Hematopoietic multipotent progenitor cell treated with erythropoietin and hydrocortisone succinate and interleukin-3 and kit ligand, for 8 days (in vitro differentiated cells): ENCODE measurements at places on chromosomes 4 and X.

DNA sequence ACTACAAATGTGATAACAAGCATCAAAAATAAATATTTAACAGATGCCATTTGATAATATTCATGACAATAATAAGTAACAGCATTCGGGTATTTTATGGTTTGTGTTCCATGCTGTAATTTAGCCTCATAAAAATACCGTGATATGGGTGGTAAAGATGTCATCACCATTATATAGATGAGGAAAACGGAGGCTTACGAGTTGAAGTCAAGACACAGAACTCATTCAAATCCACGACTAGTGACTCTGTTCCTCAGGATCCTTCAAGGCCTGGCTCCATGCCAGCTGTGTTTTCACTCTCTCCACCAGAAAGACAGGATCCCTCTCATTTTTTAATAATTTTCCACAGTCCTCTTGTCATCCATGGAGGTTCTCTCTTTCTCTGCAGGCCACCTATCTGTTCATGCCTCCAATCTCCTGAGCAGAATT, 94.5 kb downstream of the APBB2 start:
- no peak for DNase-seq

- no peak for DNase-seq
Observed at GRCh38 chrX:130179170-130179569, 7.4 kb downstream of the RAB33A start.

- no peak for DNase-seq
Observed at GRCh38 chr4:133484287-133484686, 335.2 kb downstream of the PCDH10 start.

GRCh38 chrX:104659005-104659744, 93.2 kb downstream of the IL1RAPL2 start:
- DNase-seq, result no peak

GRCh38 chr4:65393078-65393477, 277.2 kb downstream of the EPHA5 start:
- DNase-seq, result no peak

DNA sequence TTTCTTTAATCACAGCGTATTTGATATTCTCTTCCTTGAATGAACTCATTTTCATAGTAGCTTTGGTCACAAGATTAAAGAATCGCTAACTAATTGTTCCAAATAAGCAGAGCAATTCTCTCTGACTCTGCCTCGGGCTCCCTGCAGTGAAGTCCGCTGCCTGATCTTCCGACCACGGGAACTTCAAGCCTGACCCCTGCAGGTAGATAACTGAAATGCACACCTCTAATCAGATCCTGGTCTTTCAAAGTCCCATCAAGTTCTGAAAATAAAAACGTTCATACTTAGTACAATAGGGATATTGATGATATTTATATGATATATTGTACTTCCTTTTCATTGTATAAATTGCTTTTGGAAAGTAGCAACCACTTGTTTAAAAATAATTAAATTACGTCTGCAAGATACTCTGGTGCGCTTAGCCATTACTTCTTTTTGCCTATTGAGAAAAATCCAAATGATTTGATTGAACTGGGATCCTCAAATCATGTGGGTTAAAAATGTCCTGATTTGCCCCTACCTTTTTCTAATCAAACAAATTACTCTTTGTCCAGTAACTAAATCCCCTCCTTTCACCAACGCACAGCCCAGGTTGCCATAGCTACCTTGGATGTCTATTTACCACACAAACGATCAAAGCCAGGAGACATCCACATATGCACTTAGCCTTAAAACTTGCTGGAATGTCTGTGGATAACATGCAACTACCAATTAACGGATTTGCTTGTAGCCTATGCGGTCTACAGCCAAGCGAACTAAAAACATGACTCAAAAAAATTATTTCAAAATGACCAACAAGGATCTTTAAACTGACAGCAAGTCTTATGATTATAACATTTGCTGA, 4.2 kb downstream of the MID1 start:
- DNase-seq, result peak; percentile 34

- DNase-seq, result no peak
Observed at GRCh38 chrX:130999360-130999759, 58.8 kb upstream of the ARHGAP36 start.

GRCh38 chr4:56892691-56893090, 15.0 kb upstream of the REST start:
- DNase-seq, result no peak

DNA sequence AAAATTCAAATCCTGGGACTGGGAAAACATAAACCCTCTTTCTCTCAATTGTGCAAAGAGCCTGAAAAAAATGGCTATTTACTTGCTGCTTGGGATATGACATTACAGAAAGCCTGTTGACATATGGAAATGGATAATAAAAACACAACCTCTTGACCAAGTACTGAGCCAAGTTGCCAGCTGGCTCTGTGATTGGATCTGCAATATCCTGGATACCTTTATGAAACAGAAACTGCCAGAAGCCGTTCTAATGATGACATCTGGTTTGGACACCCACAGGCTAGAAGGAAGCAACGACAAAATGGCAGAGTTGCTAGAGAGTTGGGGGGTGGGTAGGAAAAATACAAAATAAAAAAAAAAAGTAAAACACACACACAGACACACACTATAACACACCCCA, 481.4 kb downstream of the FAT4 start:
- no peak for DNase-seq

GRCh38 chrX:153633048-153633447, 14.0 kb upstream of the DUSP9 start:
- no peak for DNase-seq

GRCh38 chrX:130468395-130468923, 66.7 kb downstream of the RBMX2 start:
- DNase-seq, result no peak

DNA sequence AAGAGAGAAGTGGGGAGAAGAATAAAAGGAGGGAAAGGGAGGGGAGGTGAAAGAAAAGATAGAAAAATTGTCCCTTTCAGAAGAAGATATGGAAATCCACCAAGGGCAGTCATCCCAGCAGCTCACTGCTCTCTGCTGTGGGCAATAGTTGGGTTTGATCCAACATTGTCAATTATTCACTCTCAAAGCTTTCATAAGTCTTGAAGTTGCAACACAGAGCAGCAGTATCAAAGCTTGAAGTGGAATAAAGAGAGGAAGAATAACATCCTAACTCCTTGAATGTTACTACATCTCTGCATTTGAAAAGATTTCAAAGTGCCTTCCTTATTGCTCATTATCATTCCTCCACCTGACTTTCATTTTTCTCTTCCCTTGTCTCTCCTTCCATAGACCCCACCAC, 62.3 kb upstream of the HHIP start:
- no peak for DNase-seq

DNA sequence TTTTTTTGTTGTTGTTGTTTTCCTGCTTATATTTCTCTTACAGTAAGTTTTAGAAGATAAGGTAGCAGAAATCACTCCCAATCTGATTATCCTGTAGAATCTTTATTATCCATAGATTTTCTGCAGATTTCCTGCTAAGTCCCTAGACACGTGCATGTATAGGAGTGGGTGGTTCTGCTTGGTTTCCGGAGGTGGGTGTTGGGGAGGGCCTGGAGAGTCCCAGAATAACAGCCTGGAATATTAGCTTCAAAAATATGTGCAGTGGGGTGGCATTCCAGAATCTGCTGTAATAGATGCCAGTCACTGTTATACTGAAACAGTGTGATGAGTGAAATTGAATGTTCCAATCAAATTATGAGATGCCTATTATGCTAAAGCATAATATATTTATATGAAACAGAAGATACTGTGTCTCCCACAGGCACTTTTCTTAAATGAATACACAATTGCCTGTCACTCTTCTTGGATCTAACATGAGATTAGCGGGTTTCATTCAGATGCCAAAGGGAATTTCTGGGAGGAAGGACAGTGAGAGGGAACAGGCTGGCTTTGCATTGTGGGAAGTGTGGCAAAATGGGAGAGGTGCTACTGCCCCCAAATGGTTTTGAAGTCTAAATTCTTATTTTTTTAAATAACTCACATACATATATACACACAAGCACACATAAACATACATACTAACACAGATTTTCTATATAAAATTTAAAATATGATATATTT, 37.6 kb downstream of the C4orf50 start:
- no peak for DNase-seq

DNA sequence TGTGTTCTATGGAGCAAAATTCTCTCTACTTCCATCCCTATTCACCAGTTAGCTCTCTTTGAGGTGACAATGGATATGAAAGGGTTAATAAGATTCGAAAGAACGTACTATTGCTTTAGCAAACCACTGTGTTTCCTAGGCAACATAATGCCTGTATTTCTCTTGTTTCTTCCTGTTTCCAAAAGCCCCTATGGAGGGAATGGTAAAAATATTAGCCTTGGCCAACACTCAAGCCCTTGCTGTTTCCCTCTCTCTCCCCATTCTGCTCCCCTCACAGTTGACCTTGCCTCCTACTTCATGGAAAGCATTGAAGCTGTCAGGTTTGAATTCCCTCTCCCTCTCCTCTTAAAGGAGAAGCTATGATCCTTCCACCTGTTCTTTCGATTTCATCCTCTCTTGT, 9.6 kb upstream of the PGRMC1 start:
- no peak for DNase-seq

- peak; percentile 13 for DNase-seq
Observed at GRCh38 chr4:154503598-154503997, 12.0 kb upstream of the DCHS2 start.

GRCh38 chr4:54687887-54688841, 30.4 kb downstream of the KIT start:
- DNase-seq, result peak; percentile 40

- DNase-seq, result no peak
Observed at GRCh38 chr4:113823291-113823659, 61.7 kb upstream of the CAMK2D start.

DNA sequence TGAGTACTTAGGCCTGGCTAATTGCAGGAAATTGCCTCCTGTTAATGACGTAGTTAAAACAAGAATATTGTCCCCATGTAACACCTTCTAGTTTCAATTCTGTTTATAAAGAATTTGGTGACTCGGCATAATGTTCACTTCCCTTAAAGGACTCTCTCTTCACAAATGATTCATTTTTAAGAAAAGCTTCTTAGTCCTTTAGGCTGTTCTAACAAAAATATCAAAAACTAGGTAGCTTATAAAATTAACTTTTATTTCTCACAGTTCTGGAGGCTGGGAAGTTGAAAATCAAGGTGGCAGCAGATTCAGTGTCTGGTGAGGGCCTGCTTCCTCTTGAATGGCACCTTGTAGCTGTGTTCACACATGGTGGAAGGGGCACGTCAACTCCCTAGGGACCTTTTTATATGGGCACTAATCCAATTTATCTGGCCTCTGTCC, 23.8 kb downstream of the COL25A1 start:
- DNase-seq, result no peak

- DNase-seq, result no peak
Observed at GRCh38 chr4:160142579-160142978, 1039.7 kb downstream of the RAPGEF2 start.

- no peak for DNase-seq
Observed at GRCh38 chrX:134685668-134686067, 27.4 kb upstream of the PLAC1 start.

DNA sequence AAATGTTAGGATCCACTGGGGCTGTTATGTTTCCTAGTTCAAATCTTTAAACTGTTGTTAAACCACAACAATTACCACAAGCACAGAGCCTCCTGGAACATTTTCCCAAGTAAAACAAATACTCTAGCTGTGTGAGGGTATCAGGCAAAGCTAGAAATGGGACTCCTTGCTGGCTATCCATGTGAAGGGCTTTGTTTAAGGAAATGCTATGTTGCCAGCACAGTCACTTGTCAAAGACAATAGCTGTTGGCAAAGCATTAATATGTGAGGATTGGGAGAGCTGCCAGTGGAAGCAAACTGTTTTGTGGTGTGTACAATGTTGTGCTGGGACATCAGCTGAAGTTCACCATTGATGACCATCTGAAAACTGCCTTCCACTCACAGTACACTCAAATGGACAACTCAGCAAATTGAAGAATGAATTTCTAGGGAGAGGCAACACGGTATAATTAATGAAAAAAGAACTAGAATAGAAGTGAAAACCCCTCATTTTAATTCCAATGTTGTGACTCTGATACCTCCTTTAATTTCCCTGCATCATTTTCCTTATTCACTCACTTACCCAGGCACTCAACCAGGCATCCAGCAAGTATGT, 100.8 kb downstream of the ANXA3 start:
- no peak for DNase-seq

DNA sequence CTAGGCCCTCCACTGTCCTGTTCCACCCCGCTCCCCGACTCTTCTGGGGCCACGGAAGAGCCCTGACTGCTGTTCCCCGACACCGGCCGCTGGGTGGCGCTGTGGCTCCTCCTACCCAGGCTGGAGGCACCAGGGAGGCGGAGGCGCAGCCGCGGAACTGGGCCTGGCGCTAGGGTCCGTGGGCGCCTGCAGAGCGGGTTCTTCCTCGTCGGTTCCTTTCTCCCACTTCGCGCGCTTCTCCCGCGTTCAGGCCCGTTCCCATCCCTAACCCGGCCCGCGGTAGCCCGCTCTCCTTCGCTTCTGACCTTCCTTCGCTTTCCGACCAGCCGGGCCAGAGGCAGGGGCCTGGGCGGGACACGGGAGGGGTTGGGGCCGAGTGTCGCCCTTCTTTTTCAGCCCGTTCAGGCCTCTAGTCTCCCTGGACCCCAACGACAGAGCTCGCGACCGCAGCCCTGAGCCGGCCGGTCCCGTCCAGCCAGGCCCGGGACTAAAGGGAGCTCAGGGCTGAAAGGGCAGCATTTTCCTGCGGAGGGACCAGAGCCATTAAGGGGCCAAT, 34.3 kb downstream of the NALF2 start:
- peak; percentile 41 for DNase-seq

- DNase-seq, result no peak
Observed at GRCh38 chr4:38378478-38378877, 285.5 kb upstream of the KLF3 start.

GRCh38 chr4:30989508-30989907, 269.3 kb downstream of the PCDH7 start:
- no peak for DNase-seq

DNA sequence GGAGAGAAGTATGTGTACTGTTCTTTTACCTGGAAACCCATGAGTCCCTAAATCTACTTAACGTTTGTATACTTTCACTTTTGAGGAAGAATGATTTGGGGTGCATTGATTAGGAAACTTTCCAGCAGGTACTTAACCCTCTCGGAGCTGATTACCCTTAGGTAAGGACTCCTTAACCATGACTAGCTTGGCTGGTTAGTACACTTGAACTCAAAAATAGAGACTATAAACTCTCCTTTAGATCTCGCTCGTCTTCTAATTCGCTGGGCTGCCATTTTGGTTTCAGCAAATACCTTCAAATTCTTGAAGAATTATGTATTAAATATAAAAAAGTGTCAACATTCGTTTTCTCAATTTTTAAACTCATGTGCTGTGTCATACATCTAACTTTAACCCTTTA, 2.0 kb downstream of the USP9X start:
- DNase-seq, result no peak

DNA sequence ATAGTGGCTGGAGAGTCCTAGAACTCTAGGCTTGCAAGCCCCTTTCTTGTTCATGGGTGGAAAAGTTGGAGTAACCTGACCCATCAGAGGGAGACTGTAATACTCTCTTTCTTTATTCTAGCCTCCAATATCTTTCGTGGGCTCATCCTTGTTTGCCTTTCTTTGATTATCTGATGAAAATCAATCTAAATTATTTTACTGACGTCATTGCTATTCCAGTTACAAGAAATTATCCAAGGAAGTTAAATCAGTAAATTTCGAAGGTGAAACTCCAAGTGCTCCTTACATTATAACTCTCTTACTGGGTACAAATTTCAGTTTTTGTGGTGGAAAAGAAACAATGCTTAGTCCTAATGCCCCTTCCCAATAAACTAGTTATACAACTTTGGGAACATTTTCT, 412.9 kb downstream of the IDS start:
- DNase-seq, result no peak

GRCh38 chr4:186722796-186723291, 812 bp downstream of the FAT1 start:
- DNase-seq, result no peak

- DNase-seq, result peak; percentile 70
Observed at GRCh38 chr4:106369456-106370060, 980 bp upstream of the GIMD1 start.
